ENCODE measurements at places on chromosomes 2 and 18.

- no peak for DNase-seq
These were observed 68.3 kb downstream of the ICOS start for GRCh38 chr2:204004912-204005311.

DNA sequence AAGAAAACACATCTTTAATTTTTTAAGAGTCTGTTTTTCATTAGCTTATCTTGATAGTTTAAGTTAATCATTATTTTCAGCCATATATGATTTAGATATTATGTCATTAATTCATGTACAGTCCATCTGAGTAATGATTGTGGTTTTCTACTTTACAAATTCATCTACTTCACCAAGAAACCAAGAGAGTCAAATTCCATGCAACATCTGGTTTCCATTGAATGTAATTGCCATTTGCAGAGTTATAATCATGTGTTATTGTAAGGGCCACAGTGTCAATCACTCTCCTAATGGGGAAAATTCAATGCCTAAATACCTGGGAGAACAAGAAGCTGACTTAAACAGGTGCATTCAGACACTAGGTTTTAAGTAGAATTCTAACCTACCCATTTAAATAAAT lies 217.2 kb upstream of the OSR1 start:
- DNase-seq, result no peak

DNA sequence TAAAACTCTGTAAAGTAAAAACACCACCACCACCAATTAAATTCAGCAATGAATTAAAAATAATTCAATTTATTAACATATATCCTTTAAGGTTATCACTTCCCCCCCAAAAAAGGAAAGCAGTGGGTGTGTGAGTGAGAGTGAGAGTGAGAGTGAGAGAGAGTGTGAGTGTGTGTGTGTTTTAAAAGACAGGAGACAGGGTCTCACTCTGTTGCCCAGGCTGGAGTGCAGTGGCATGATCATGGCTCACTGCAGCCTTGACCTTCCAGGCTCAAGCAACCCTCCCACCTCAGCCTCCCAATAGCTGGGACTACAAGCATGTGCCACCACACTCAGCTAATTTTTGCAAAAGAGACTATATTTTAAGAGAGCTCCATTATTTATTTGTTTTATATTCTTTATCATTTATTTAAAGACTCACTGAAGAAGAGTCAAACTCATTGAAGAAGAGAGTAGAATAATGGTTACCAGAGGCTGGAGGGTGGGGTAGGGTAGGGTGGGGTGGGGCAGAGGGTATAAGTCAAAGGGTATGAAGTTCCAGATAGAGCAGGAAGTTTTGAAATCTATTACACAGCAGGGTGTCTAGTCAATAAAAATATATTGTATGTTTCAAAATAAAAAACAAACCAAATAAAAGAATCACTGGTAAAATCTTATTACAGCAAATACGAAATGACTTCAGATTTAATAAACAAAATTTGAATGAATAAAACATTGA lies 121.6 kb downstream of the C2orf74 start:
- DNase-seq, result no peak

DNA sequence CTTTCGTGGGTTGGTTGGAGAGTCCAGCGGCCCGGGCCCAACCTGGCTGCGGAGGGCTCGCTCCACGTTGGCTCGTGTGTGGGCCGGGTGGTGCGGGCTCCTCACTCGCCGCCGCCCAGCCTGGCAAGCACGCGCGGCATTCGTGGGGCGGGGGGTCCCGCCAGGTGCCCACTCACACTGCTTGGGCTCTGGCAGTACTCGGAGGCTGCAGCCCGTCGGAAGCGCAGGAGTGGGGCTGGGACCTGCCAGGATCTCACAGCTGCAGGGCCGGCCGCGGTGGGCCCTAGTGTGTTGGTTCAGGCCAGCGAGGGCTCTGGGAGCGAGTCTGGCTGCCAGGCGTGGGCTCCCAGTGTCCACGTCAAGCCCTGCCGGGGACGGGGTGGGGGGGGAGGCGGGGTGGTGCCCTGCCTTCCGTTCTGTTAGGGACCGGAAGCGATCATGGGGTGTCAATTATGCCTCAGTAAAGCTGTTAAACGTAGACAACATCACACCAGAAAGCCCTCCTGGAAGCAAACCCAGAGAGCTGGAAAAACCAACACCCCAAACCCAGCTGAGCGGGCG lies 1.0 kb upstream of the HS6ST1 start:
- no peak for DNase-seq

DNA sequence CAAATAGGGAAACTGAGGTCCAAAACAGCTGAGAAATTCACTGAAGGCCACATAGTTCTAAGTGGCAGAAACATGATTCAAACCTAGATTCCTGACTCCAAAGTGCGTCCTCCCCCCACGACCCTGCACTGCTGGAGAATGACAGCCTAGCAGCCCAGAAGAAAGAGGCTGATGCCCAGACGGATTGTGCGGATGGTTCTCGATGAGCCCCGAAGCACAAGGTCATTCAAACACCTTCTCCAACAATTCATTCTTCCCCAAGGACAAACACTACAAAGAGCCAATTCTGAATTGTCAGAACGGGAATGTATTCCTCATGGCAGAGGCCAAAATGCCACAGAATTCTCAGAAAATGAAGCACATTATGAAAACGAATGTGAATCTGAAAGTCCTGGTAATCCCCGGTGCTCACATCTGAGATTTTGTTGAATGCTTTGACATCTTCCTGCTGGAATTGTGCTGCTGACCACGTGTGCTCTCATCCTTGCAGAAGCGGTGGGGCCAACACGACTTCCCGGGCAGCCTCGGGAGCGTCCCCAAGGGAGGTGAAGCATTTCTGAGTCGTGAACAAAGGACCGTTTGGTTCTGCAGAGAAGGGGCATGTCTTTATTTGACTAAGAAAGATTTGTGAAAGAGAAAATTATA lies 337.0 kb downstream of the EIPR1 start:
- DNase-seq, result no peak

GRCh38 chr18:8231316-8231715 lies 377.9 kb upstream of the RAB12 start:
- no peak for DNase-seq

- no peak for DNase-seq
These were observed 176.5 kb downstream of the LTBP1 start for GRCh38 chr2:33123216-33123615.

DNA sequence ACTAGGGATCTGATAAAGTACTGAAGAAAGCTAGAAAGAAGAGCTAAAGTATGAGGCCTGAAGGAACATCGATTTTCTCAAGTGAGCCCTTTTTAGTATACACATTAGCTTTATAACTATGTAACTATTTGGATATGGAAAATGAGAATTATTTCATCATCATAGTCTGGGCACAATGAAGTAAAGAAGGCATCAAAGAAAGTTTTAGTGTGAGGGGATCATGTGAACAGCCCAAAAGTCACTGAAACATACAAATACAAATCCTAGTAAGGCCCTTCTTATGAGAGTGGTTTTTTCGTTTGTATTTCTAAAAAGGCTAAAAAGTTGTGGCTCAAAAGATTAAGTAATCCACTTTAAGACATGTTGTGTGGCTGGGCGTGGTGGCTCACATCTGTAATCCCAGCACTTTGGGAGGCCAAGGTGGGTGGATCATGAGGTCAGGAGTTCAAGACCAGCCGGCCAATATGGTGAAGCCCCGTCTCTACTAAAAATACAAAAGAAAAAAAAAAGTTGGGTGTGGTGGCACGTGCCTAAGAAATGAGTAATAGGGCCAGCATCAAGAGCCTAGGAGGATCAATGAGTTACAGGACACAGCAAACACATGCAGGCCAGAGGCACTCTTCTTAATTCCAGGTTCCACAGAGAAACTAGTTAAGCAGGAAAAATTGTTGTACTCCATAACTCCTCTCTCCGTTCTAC lies 61.9 kb downstream of the PUM2 start:
- no peak for DNase-seq

GRCh38 chr2:45214550-45214949 lies 205.3 kb upstream of the SIX2 start:
- DNase-seq, result no peak

- DNase-seq, result peak; percentile 52
These were observed 169.2 kb downstream of the GLI2 start for GRCh38 chr2:120904830-120905234.

GRCh38 chr2:24818721-24819167 lies 25.5 kb downstream of the CENPO start:
- DNase-seq, result no peak

GRCh38 chr2:195959341-195959740 lies 109.3 kb downstream of the DNAH7 start:
- DNase-seq, result no peak

DNA sequence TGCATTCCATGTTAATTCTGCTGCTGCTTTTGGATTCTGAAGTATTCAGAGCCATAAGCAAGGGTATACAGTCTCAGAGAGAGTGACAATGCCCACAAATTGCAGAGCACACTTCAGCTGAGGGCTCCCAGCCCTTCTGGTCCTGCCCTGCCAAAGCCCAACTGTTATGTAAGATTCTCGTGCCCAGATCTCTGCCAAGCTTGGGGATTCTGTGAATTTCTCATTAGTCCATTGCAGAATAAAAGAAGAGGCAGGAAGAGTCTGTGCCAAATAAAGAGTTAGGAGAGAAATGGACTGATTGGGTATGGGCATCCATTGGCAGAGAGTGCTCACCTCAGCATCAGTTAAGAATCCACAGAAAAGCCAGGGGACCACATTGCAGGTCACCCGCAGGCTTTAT lies 112.0 kb upstream of the PNPT1 start:
- no peak for DNase-seq

GRCh38 chr2:71882949-71883472 lies 264.7 kb downstream of the CYP26B1 start:
- DNase-seq, result no peak

DNA sequence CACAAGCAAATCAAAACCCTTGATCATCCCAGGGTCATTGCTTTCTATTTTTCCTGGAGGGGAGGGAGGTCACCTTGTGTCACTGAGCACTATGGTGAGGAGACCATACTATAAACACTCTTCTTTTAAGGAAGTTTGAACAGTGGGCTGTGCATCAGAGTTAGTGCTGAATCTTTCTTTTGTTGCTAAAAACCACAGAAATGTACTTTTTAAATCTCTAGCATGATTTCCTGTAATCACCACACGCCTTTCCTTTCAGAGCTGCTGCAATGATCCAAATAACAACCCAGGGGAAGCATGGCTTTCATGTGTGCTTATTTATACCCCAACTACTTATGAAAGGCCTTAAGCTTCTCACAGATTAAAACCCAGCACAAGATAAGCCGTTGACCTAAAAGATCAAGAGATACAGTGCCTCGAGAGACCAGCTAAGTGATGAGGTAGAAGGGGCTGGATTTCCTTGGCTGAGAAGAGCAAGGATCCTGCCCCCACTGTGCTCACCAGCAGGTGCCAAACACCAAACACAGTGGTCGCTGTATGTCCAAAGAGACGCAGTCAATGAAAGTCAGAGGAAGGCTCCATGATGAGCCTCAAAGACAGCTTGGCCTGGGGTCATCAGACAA lies 34.7 kb downstream of the TRABD2A start:
- no peak for DNase-seq

- DNase-seq, result no peak
These were observed 111.5 kb upstream of the MGAT5 start for GRCh38 chr2:134142341-134142738.

DNA sequence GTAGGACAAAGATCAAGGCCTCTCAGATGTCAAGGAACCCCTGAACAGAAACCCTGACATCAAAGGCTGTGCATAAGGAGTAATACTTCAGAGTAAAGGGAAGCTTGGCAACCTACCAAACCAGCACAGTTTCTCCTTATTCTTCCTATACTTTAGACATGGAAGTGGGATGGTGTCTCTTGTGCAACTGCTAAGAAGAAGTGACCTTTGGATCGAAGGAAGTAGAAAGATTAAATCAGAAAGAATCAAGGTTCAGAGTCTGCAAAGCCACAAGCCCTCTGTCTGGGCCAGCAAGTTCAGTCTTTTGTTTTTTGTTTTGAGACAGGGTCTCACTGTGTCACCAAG lies 66.2 kb upstream of the SLC39A10 start:
- no peak for DNase-seq

DNA sequence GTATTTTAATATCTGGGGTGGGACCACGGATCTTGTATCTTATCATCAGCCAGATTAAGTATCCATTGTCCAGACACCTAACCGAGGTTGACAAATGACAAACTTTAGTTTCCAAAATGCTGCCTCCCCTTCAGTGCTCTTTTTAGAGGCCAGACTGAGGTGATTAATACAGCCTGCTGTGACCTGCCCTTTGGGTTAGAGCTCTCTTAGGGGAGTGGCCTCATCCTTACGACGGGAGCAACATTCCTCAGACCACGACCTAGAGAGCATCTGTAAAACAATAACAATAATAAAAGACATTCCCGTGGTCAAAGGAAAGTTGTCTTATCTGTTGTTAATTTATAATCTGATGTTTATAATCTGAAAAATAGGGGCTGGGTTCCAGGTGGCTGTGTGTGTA lies 405.3 kb downstream of the LPIN1 start:
- no peak for DNase-seq

- DNase-seq, result peak; percentile 63
These were observed 453.0 kb downstream of the GALR1 start for GRCh38 chr18:77702686-77703085.

- DNase-seq, result no peak
These were observed 569.9 kb downstream of the EPHA4 start for GRCh38 chr2:221002101-221002685.

DNA sequence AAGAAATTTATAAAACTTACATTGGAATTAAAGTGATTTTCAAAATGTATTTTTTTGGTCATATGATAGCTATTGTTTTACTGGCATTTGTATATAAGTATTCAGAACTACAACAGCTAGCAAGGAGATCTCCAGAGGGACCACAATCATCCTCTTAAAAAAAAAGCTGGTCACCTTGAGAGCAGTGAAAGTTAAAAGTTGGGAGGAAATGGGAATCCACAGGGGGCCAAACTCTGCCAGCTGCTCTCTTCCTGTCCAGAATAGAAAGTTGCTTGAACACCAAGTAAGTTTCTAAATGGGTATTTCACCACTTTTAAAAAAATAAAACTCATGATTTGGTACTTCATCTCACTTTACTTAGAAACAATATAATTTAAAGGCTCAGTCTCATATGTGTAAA lies 1025.1 kb downstream of the LRP1B start:
- no peak for DNase-seq

- no peak for DNase-seq
These were observed 151.8 kb upstream of the KCTD1 start for GRCh38 chr18:26700201-26700600.

DNA sequence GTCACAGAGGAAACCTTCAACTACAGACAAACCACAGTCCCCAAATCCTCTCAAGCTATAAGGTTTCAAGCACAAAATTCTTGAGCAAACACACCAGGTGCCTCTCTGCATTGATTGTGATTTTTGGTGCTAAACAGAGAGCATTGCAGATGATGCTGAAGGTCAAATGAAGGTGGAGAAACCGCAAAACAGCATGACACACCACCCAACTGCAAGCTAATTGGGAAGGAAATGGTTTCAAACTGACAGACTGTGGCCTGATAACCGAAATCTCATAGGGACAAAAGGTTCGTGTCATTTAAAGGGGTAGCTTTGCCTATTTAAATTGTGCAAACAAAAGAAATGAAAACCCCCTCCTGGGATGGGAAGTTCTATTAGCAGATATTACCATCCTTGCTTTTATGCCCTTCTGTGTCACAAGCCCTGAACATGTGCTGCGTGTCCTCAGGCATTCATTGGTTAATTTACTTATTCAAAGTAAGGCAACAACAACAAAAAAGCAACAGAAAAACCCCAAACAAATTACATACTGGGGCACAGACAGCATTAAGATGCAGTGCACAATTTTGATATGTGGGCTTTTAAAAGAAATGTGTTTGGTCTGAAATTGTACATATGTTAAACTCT lies 154.9 kb downstream of the AQP4 start:
- DNase-seq, result no peak

GRCh38 chr2:223306371-223306770 lies 254.4 kb downstream of the KCNE4 start:
- peak; percentile 17 for DNase-seq
